ENCODE measurements at places on chromosomes 12 and 14.

DNA sequence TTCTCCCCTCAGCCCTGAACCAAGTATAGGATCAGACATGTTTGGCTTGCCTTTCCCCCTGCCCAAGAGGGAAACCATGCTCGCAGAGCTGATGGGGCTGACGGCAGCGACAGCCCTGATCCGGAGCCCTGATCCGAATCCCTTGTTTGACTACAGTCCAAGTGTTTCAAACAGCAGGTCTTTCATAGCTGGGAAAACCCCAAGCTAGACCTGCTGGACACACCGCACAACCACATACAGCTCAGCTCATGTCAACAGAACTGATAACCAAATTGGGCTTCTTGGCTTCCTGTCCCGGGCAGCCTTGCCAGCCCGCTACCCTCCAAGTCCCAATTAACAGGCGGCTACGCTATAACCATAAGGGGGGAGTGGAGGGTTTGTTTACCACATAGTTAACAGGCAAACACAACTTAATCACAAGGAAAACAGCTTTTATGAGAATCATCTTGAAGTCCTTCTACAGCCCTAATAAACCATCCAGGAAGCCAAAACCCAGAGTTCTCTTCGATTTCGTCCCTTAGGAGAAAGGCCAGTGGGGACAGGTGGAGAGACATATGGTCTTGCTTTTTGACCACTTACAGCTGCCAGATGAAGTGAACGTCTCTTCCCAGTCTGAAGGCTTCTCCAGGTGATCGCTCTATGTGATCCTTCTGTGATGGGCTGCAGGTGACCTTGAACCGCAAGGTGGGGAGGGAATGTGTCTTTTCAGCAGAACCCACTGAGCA is 64.5 kb upstream of the MANSC4 start:
- DNase-seq, result no peak

DNA sequence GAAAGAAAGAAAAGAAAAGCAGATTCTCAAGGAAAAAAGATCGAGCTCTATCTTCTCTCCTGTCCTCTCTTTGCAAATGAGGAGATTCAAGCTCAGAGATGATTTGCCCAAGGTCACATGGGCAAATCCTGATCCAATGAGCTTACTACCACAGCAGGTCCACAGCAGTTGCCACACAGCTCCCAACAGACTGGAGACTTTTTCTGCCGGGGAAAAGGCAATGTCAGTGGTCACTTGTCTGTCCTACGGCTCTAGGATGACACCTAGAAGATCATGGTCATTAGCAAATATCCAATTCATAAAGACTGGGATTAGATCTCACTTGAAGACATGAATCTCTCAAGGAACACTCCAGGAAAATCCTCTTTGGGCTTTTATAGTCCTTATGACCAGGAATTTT is 58.8 kb downstream of the TTC7B start:
- no peak for DNase-seq

- no peak for DNase-seq
Measured at GRCh38 chr12:22635812-22636211, 10.8 kb downstream of the ETNK1 start.

DNA sequence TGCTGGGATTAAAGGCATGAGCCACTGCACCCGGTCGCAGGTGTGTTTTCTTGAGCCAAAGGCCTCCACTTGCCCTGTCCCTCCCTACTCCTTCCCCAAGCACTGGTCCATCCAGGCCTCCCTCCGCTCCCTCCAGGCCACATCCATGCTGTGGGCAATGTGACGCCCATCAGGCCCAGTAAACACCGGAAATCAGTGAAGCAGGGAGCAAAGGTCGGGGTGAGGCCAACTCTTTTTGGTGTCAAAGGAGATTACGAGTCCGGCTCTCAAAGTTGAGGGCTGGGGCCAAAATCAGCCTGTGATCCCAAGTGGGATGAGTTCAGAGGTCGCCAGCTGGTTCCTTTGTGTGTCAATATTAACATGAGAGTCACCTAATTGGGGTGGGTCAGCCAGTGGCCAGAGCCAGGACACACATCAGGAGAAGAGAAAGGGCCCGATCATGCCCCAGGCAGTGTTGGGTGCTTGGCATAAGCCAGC is 195.7 kb downstream of the RBM19 start:
- DNase-seq, result no peak

DNA sequence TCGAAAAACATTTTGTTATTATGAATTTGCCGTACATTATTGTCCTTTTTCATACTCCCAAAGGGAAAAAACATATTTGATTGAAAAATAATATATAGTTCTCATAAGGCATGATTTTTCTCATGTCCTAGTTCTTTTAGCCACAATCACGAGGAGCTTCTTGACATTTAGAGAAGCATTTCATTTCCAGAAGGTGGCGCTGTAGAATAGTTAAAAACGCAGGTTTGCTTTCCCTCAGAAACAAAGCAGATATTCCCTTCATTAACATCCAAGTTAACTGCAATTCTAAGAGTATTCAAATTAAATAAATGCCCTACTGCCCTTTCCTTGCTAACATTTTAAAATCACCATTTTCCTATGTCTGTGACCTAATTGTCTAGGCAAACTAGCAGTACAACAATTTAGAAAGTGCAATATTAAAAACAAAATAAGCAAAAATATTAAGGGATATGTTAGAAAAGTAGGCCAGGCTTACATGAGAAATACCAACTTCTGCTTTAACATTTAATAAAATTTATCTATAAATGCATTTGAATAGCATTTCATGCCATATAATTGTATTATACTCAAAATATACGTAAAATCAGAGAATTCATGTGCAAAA is 10.9 kb upstream of the PIK3C2G start:
- peak; percentile 28 for DNase-seq
